ENCODE measurements at places on chromosomes 3 and 15.

DNA sequence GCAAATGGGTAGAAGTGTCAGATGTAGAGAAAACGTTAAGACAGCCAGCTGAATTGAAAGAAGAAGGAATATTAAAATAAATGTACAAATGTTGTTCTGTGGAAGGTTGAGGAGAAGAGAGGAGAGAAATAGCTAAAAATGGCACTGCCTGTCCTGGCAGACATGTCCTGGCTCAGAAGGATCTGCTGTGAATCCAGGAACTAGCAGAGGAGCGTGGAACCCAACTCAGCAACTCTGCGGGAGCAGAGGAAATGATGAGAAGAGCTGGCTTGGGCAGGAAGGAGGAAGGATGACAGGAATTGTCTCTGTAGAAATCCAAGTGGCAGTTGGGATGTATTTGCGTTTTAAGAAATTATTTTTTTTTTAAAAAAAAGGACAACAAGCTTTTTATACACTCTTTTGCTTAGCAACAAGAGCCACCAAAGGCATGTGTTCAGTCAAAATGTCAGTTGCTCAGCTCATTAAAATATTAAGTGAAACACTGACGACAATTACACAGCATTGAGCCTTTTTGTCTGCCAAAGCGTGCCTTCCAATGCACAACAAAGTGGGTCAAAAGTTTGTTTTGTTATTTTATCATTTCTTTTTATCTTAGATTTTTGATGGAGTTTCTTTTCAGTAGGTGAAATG is 16.1 kb downstream of the NANOGP8 start:
- H3K36me3 ChIP-seq = no peaks in the 10 kb centered on the region
- no peak for ATAC-seq
- no peak overlapping the region for H3K27ac ChIP-seq

GRCh38 chr15:39947401-39948197 is 13.7 kb downstream of the EIF2AK4 start:
- H3K4me3 ChIP-seq = no peak overlapping the region
- no peaks in the 10 kb centered on the region for H3K36me3 ChIP-seq
- ATAC-seq = no peak
- no peak overlapping the region for H3K27ac ChIP-seq

DNA sequence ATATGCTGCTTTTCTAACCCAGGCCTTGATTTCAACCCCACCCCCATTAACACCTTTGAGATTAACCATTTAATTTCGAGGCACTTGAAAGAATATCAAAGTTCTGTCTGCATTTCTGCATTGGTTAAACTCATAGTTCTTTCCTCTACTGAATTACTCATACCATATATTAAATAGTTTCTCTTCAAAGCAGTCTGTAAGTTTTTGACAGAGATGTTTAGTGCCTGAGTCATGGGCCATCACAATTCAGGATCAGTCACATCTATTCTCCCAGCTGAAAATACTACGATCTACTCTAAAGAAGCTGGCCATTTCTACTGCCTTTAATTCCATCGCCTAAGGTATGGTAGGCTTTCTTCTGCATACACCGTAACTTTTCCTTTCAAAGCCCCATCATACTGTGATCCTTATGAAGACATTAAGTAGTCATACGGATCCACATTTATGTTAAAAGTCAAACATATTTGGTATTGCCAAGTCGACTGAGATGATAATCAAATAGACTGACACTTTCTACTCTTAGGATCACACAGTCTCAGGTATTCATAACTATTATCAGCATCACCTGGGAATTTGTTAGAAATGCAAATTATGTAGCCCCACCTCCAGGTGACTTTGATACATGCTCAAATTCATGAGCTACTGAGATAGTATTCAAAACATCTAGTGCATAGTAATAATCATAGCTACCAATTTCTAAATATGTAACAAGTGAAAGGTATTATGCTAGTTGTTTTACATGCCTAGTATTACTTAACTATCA is 489.4 kb upstream of the IL12A start:
- no peak for ATAC-seq
- no peak overlapping the region for H3K4me3 ChIP-seq
- H3K36me3 ChIP-seq = no peaks in the 10 kb centered on the region
- H3K27me3 ChIP-seq = no peaks in the 10 kb centered on the region

DNA sequence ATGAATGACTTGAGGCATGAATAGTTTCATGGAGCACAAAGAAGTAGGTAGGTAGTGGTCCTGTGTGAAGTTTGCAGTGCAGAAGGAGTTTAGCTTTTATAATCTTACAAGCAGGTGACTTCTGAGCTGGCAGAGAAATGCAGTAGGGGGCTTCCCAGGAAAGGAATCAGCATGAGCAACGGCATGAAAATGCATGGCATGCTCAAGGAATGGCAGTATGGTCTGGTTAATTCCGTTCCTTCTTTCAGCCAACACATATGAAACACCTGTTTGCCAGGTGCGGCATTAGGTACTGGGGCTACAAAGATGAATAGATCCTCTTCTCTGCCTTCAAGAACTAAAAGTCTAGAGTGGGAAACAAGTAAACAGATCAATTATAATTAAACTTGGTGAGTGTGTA is 138.0 kb upstream of the BHLHE40 start:
- no peaks in the 10 kb centered on the region for H3K4me1 ChIP-seq
- ATAC-seq = no peak
- H3K27ac ChIP-seq = peak overlapping the region; percentile 29
- H3K4me3 ChIP-seq = no peak overlapping the region
- no peaks in the 10 kb centered on the region for H3K27me3 ChIP-seq

GRCh38 chr3:172276103-172276502 is 172.2 kb downstream of the GHSR start:
- H3K36me3 ChIP-seq = no peaks in the 10 kb centered on the region
- ATAC-seq = no peak
- peaks cover 6% of the 10 kb centered on the region for H3K4me1 ChIP-seq
- no peak overlapping the region for H3K4me3 ChIP-seq
- no peaks in the 10 kb centered on the region for H3K27me3 ChIP-seq

GRCh38 chr3:32780735-32781210 is 37.0 kb upstream of the TRIM71 start:
- H3K4me3 ChIP-seq = peak overlapping the region; percentile 45
- H3K27me3 ChIP-seq = no peaks in the 10 kb centered on the region
- no peak overlapping the region for H3K27ac ChIP-seq
- no peaks in the 10 kb centered on the region for H3K36me3 ChIP-seq
- no peaks in the 10 kb centered on the region for H3K4me1 ChIP-seq

DNA sequence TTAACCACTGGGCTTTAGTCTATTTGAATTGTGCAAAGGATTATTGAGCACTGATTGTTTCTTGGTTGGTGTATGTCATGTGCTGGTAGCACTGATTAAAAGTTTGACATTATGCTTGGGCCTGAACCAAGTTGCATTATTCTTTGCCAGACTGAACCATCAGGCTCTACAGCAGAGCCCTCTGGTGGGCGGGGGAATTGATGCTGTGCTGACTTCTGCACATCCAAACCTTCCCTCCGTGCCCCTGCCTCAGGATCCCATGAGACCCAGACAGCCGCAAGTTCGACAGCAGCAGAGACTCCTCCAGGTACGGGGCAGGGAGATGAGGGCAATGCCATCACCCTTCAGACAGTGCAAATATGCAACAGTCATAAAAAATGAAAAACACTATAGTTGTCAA is 28.4 kb upstream of the P2RY12 start:
- H3K36me3 ChIP-seq = no peaks in the 10 kb centered on the region
- no peak for ATAC-seq
- H3K4me1 ChIP-seq = no peaks in the 10 kb centered on the region
- no peak overlapping the region for H3K4me3 ChIP-seq
- H3K27ac ChIP-seq = no peak overlapping the region

DNA sequence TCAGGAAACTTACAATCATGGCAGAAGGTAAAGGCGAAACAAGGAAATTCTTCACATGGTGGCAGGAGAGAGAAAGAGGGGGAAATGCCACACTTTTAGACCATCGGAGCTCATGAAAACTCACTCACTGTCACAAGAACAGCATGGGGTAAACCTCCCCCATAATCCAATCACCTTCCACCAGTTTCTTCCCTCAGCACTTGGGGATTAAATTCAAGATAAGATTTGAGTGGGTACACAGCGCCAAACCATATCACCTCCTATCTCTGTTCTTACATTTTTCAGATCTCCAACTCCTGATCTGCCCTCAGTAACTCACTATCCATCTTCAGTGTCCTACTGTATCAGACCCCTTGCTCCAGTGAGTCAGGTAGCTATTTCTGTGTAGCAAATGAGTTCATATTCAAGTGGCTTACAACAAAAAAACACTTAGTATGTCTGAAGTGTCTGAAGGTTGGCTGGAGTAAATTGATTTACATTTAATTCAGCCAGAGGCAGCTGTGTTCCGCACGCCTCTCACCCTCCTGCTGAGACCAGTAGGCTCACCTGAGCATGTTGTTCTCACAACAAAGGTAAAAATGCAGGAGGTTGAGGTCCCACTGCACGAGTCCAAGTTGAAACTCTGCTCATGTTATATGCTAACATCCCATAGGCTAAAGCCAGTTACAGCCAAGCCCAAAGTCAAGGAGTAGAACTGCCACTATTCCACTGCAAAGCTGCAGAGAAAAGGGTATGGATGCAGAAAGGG is 180.7 kb upstream of the LMCD1 start:
- H3K4me1 ChIP-seq = no peaks in the 10 kb centered on the region
- H3K36me3 ChIP-seq = no peaks in the 10 kb centered on the region
- H3K27me3 ChIP-seq = no peaks in the 10 kb centered on the region
- ATAC-seq = no peak

DNA sequence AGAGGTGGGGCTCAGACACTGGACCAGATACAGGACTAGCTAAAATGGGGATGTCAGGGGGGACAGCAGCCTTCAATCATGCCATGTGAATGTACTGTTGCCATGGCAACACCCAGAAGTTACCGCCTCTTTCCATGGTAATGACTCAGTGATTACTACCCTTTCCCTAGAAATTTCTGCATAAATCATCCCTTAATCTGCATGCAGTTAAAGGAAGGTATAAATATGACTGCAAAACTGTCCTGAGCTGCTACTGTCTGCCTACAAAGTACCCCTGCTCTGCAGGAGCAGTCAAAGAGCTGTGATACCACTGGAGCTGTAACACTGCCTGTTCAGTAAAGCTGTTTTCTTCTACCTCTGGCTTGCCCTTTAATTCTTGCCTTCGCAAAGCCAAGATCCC is 168.2 kb downstream of the PEAK1 start:
- H3K36me3 ChIP-seq = peaks cover 41% of the 10 kb centered on the region
- H3K27ac ChIP-seq = no peak overlapping the region
- no peaks in the 10 kb centered on the region for H3K27me3 ChIP-seq
- H3K4me1 ChIP-seq = no peaks in the 10 kb centered on the region
- ATAC-seq = no peak
- no peak overlapping the region for H3K4me3 ChIP-seq

- no peak overlapping the region for H3K4me3 ChIP-seq
- no peaks in the 10 kb centered on the region for H3K4me1 ChIP-seq
- no peak overlapping the region for H3K27ac ChIP-seq
- no peaks in the 10 kb centered on the region for H3K36me3 ChIP-seq
- H3K27me3 ChIP-seq = no peaks in the 10 kb centered on the region
Observed at GRCh38 chr3:111588527-111588926, 6.6 kb downstream of the ZBED2 start.

DNA sequence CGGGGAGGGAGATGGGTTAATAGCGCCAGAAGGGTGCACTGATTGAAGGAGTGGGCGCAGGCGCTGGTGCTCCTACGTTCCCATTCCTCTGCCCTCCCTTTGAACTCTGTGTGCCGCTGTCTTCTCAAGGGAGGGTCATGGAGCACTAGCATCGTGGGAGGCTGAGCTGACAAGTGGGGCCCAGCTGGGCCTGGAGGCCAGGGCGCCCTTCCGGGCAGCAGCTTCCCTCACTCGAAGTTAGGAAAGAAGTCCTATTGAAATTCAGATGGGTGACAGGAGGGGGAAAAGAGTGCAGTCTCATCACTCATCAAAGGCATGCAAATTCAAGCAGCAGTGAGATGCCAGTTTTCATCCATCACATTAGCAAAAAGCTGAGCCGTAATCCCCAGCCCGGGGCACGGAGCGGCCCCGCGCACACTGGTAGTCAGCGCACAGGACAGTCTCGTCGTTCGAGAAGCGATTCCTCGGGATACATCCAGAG is 128.2 kb downstream of the LRRK1 start:
- H3K4me3 ChIP-seq = no peak overlapping the region
- no peak for ATAC-seq
- H3K4me1 ChIP-seq = no peaks in the 10 kb centered on the region
- no peaks in the 10 kb centered on the region for H3K27me3 ChIP-seq
- peaks cover 56% of the 10 kb centered on the region for H3K36me3 ChIP-seq

- H3K4me1 ChIP-seq = no peaks in the 10 kb centered on the region
- no peaks in the 10 kb centered on the region for H3K27me3 ChIP-seq
- no peak for ATAC-seq
- H3K36me3 ChIP-seq = no peaks in the 10 kb centered on the region
- no peak overlapping the region for H3K27ac ChIP-seq
Observed at GRCh38 chr3:55531321-55531720, 44.2 kb upstream of the WNT5A start.

GRCh38 chr15:85464471-85464870 is 84.1 kb downstream of the AKAP13 start:
- no peak for ATAC-seq
- peaks cover 62% of the 10 kb centered on the region for H3K4me1 ChIP-seq
- no peak overlapping the region for H3K4me3 ChIP-seq
- no peaks in the 10 kb centered on the region for H3K36me3 ChIP-seq
- no peaks in the 10 kb centered on the region for H3K27me3 ChIP-seq
- H3K27ac ChIP-seq = peak overlapping the region; percentile 25

- no peak overlapping the region for H3K4me3 ChIP-seq
- H3K27ac ChIP-seq = no peak overlapping the region
- no peak for ATAC-seq
- no peaks in the 10 kb centered on the region for H3K36me3 ChIP-seq
- no peaks in the 10 kb centered on the region for H3K27me3 ChIP-seq
Observed at GRCh38 chr3:70020906-70021660, 21.6 kb downstream of the SAMMSON start.

GRCh38 chr3:149548669-149549065 is 74.2 kb downstream of the TM4SF4 start:
- no peaks in the 10 kb centered on the region for H3K27me3 ChIP-seq
- ATAC-seq = no peak
- H3K4me3 ChIP-seq = no peak overlapping the region
- no peaks in the 10 kb centered on the region for H3K36me3 ChIP-seq

DNA sequence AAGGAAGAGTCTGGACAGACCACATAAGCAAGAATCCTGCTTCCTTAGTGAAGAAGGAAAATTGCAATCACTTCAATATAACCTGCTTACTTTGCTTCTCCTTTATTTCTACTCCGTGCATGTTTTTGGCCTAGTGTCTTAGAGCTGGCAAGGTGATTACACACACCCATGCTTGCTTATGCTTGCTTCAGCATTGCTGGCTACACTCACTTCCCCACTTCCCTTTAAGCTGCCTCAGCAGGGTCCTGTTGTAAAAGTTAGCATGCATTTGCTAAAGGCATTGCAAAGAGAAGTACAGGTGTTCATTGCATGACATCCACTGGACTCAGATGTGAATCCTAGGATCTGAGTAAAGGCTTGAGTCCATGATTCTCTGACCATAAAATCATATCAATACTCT is 47.5 kb upstream of the STT3B start:
- no peaks in the 10 kb centered on the region for H3K27me3 ChIP-seq
- no peaks in the 10 kb centered on the region for H3K4me1 ChIP-seq
- no peak for ATAC-seq
- no peaks in the 10 kb centered on the region for H3K36me3 ChIP-seq
